ENCODE measurements at places on chromosomes 16 and 17. TPM values are rescaled to one million over a fixed set of nuclear protein-coding genes. Genes with fewer than 3 reads are reported as not detected.

SPATA22 gene
- not detected for total RNA-seq

EIF5A gene
- 1,638 TPM for total RNA-seq

C16orf92 gene
- total RNA-seq, result not detected

ACD gene
- 32.8 TPM for total RNA-seq

SALL1 gene
- total RNA-seq, result 0.07 TPM

SLC16A11 gene
- not detected for total RNA-seq

KRT23 gene
- 0.08 TPM for total RNA-seq

FASN gene
- total RNA-seq, result 139 TPM

RRAD gene
- 12.0 TPM for total RNA-seq

TRAPPC2L gene
- total RNA-seq, result 99.5 TPM

CFAP52 gene
- total RNA-seq, result not detected

NT5M gene
- total RNA-seq, result 9.7 TPM

MPP3 gene
- total RNA-seq, result 18.7 TPM

KRT14 gene
- 0.30 TPM for total RNA-seq

MYLK3 gene
- total RNA-seq, result 0.06 TPM

MYH1 gene
- not detected for total RNA-seq

RTN4RL1 gene
- 2.7 TPM for total RNA-seq

CEP295NL gene
- total RNA-seq, result 0.39 TPM

MMP28 gene
- total RNA-seq, result 3.6 TPM

CHST6 gene
- total RNA-seq, result 0.07 TPM

GJD3 gene
- 1.2 TPM for total RNA-seq

WNT3 gene
- 5.6 TPM for total RNA-seq

NLRC3 gene
- 0.05 TPM for total RNA-seq

NETO2 gene
- total RNA-seq, result 104 TPM

CNTD1 gene
- not detected for total RNA-seq

PPY gene
- not detected for total RNA-seq

ABCC11 gene
- total RNA-seq, result 0.06 TPM

HSD11B2 gene
- total RNA-seq, result 1.8 TPM

SEPTIN12 gene
- not detected for total RNA-seq

WDR90 gene
- total RNA-seq, result 24.6 TPM

TCAP gene
- 0.64 TPM for total RNA-seq

OSGIN1 gene
- 38.5 TPM for total RNA-seq

CARD14 gene
- total RNA-seq, result 0.26 TPM

DLX4 gene
- total RNA-seq, result 2.8 TPM

LHX1 gene
- total RNA-seq, result 2.6 TPM

CHST5 gene
- total RNA-seq, result 0.03 TPM

NPW gene
- 1.5 TPM for total RNA-seq

ABCC3 gene
- total RNA-seq, result 122 TPM

CCL22 gene
- total RNA-seq, result not detected

RNF43 gene
- 0.61 TPM for total RNA-seq

JPH3 gene
- 2.5 TPM for total RNA-seq

TPSG1 gene
- not detected for total RNA-seq

IRX5 gene
- 1.7 TPM for total RNA-seq

SCNN1G gene
- total RNA-seq, result not detected

TSPAN10 gene
- total RNA-seq, result 5.0 TPM

CASKIN1 gene
- total RNA-seq, result 3.9 TPM

TBC1D28 gene
- total RNA-seq, result not detected

FBXO39 gene
- not detected for total RNA-seq

NPIPB13 gene
- total RNA-seq, result 2.9 TPM

KIF19 gene
- 0.01 TPM for total RNA-seq

ZNF771 gene
- 6.0 TPM for total RNA-seq

All from A549 treated with CpdA at 1 μM for 4 hours (cell line).